ENCODE measurements at places on chromosomes 12 and 14. TPM values are rescaled to one million over a fixed set of nuclear protein-coding genes. Genes with fewer than 3 reads are reported as not detected.

GRCh38 chr12:114409852-114410600 lies 4.1 kb upstream of the TBX5 start:
- DNase-seq = no peak

- DNase-seq = no peak
Measured at GRCh38 chr12:33116284-33116683, 219.7 kb upstream of the PKP2 start.

GRCh38 chr12:128606538-128606937 lies 217.2 kb downstream of the SLC15A4 start:
- DNase-seq = no peak

DNA sequence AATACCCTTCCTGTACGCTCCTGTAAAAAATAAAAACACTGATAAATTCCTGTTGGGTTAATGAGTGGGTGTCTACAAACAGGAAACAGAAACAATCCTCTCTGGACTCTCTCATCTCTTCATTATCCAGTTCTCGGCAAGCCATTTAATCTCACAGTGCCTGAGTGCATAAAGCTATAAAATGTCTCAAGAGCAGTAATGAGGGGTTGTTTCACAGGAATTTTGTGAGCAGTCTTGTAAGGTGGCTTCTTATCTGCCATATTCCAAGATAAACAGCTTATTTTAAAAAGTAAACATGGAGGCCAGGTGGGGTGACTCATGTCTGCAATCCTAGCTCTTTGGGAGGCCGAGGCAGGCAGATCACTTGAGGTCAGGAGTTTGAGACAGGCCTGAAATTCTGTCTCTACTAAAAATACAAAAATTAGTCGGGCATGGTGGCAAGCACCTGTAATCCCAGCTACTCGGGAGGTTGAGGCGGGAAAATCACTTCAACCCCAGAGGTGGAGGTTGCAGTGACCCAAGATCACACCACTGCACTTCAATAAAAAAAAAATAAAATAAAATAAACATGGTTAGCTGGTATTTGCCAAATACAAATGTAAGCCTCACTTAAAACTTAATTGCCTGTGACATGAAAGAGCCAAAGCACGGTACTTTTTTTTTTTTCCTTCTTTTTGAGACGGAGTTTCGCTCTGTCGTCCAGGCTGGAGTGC lies 54.0 kb downstream of the CLIP1 start:
- DNase-seq = no peak

DNA sequence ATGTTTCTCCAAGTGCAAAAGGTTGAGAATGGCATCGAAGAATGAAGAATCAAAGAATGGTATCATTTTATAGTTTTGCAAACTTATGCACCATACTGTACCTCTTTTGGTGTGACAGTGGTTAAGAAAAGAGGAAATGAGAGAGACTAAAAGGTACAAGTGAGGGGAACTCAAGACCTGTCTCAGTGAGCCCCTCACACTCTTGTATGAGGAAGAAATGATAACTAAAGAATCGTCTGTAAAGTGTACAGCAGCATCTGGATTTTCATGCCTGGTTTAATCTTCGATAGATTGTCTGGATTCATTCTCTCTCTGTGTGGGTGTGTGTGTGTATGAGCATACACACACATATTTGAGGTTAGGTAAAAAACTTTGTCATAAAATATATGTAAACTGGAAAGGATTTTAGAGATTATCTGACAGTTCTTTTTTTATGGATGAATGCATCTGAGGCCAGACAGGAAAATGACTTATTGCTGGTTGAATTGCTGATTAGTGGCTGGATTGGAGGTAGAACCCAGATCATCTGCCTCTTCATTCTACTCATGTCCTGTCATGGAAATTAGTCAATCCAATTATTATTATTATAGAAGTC lies 16.0 kb upstream of the SLC38A2 start:
- DNase-seq = no peak

GRCh38 chr14:61102549-61103466 lies 121.8 kb downstream of the SLC38A6 start:
- DNase-seq = no peak

- peak; percentile 20 for DNase-seq
Measured at GRCh38 chr14:65354715-65355114, 57.8 kb upstream of the FUT8 start.

DNA sequence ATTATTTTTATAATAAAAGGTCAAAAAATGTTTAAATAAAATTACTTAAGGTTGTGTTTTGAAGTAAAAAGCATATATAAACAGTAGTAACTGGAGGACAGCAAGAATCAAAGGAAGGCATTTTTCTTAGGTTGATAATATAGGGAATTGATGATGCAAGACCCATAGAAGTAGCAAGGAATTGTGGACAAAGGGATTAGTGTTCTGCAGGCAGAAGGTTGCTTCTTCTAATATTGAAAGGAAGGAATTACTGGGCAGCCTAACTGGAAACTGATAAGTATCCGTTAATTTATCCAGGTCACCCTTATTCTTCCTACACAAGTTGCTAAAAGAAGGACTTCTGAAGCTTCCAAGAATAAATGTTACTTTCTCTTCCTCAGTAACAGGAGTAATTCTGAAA lies 54.5 kb upstream of the ALX1 start:
- DNase-seq = no peak

DNA sequence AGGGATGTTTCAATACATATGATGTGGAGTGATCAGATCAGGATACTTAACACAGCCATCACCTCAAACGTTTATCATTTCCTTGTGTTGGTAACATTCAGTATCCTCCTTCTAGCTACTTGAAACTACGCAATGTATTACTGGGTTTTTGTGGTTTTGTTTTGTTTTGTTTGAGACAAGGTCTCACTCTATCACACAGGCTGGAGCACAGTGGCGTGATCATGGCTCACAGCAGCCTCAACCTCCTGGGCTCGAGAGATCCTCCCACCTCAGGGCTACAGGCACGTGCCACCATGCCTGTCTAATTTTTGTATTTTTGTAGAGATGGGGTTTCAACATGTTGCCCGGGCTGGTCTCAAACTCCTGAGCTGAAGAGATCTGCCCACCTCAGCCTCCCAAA lies 70.2 kb upstream of the BCL11B start:
- DNase-seq = no peak

GRCh38 chr12:75735853-75736252 lies 224.4 kb upstream of the KRR1 start:
- DNase-seq = no peak

DNA sequence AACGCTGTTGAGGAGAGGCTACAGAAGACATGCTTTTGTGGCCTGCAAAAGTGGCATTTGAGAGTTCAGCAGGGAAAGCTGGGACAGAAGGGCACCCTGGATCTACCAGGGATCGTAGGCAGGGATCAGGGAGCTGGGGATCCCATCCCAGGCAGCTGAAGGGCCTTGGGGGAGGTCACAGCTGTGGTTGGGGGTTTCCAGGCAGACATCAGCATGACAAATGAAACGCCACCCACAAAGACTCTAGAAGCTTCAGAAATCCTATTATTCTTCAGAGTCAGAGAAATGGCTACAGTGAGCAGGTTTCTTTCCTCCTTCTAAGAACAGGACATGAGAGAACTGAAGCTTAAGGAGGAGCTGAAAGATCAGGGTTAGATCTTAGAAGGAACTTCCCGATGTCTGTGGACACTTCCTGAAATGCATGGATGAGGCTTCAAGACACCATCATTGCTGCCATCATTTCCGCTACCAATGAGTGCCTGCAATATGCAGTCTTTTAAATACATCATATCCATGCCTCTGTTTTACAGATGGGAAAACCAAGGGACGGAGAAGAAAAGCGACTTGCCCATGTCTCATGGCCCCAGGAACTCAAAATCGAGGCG lies 104.3 kb downstream of the RBM19 start:
- no peak for DNase-seq

DNA sequence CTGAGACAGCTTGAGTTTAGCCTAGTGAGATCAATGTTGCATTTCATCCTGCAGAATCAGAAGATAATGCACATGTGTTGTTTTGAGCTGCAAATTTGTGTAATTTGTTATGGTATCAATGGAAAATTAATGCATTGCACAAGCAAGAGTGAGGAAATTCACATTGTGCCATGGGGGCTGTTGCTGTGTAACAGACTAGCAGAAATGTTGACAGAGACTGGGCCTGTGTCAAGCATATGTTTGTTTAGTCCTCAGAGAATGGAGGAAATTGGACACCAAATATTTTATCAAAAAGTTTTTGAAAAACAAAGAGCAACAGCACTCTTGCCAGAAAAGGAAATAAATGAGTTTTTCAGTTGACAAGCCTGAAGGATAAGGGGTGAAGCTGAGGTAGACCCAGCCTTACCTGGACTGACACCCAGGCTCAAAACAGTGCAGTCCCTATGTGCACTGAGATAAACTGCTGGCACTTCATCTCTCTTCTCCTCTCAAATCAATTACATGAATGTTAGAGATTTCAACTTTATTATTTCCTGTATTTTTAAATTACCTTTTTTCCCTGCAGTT lies 1150.0 kb downstream of the FSCB start:
- DNase-seq = no peak

- DNase-seq = peak; percentile 59
Measured at GRCh38 chr12:120903412-120904196, 554 bp downstream of the SPPL3 start.

- no peak for DNase-seq
Measured at GRCh38 chr12:29531471-29531870, 34.0 kb upstream of the OVCH1 start.

DNA sequence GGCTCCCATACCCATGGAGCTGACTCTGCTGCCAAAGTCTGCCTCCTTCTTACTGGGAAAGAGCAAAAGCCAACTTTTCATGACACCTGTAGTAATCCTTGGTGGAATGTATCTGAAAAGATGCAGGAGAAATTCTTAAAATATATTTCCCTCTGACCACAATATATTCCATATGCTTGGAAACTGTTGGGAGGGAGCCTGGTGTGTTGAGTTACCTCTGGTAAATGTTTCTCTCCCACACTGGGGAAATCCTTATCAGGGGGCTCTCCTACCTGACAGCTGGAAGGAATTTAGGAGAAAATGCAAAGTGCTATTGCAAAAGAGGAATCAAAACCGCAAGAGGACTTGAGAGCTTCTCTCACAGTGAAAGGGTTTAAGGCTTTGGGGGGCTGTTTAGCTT lies 139.4 kb downstream of the TBX5 start:
- no peak for DNase-seq

DNA sequence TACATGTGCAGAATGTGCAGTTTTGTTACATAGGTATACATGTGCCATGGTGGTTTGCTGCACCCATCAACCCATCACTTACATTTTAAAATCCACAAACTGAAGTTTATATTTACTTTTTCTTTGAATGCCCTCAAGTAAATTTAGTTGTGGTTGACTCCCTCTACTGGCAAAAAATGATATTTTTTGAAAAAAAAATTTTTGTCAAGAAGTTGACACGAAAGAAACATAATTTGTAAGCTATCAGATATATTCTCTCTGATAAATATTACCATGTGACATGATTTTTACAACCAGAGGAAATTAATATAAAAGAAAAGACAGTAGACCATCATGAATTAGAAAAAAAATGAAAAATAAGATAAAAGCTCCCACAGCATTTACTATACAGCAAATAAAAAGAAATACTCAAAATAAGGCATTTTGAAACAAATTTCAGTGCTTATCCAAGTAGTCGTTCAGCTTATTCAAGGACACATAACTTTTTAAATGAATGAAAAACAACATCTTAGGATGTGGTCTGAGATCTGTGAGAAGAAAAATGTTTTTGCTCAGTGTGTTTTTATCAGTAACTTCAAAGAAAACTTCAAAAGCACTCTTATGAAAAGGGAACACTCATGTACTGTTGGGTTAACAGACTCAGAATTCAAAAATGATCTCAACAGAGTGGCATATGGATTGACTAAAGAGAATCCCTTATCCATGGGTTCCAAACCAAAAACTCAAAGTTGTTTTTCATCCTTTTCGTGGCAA lies 30.0 kb upstream of the GRIP1 start:
- peak; percentile 38 for DNase-seq

- DNase-seq = no peak
Measured at GRCh38 chr14:47763188-47763854, 87.9 kb upstream of the MDGA2 start.

GRCh38 chr12:20063116-20063515 lies 305.2 kb upstream of the PDE3A start:
- DNase-seq = peak; percentile 79

GRCh38 chr12:54139019-54139418 lies 49.8 kb downstream of the SMUG1 start:
- no peak for DNase-seq

- DNase-seq = no peak
Measured at GRCh38 chr12:106908561-106908960, 47.1 kb upstream of the TMEM263 start.

DNA sequence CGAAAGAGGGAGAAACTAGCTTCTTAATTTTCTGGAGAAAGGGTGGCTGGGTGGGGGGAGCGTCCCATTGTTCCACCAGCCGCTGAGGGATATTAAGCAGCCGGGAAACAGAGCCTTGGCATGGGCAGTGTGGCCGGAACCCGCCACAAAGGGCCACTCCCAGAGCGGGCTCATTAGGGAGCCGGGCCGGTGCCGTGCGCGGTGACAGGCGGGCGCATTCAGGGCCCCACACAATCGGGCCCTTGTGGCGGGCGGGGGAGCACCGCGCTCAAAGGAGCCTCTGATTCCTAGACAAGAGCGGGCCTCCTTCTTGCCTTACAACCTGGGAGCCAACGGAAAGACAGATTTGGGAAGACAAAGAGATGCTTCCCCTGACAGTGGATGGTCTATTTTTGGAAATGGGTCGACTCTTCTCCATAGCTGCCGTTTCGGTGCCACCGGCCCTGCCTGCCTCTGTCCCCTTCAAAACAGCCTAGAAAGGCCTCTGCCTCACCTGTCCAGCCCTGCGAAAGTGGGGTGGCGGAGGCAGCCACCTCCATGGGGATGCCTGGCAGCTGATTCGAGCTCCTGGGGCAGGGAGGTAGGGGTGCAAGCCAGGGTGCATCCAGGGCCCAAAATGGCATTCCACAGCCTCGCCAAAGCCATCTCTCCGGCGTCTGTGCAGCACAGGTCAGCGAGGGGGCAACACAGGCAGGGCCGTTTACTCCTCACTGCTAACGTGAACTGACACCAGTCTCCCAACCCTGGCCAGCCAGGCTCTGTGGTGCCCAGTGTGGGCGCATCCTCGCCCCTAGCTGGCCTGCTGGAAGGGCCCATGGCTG lies 10.9 kb downstream of the CCDC85C start:
- DNase-seq = no peak

- DNase-seq = no peak
Measured at GRCh38 chr12:46480724-46481123, 108.2 kb upstream of the SLC38A2 start.

DNA sequence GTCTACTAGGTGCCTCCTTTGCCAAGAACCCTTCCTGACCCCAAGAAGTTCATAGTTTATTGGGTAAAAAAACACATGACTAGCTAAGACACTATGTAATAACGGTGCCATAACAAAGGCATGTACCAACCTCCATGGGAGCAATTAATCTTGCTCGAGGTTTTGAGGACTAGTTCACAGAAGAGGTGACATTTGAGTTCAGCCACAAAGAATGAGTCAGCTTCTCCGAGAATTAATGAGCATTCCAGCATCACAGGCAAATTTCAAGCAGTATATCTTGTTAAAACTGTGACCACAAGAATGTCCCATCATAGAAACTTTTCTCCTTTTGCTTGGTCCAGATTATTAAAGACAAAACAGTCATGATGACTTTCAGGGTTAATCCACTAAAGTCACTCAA lies 113.0 kb upstream of the RAP1B start:
- DNase-seq = no peak

KLHL33 gene
- total RNA-seq = 1.9 TPM

SYCP3 gene
- total RNA-seq = not detected

TTC6 gene
- total RNA-seq = 5.2 TPM

CLEC7A gene
- total RNA-seq = 3.6 TPM

ERH gene
- 54.1 TPM for total RNA-seq

SLC10A1 gene
- not detected for total RNA-seq

TRAFD1 gene
- 37.0 TPM for total RNA-seq

GLS2 gene
- 0.21 TPM for total RNA-seq

IRF2BPL gene
- total RNA-seq = 47.7 TPM

BHLHE41 gene
- total RNA-seq = 8.2 TPM

LUM gene
- 449 TPM for total RNA-seq

UNG gene
- 30.6 TPM for total RNA-seq

NRXN3 gene
- total RNA-seq = 2.9 TPM
